ENCODE measurements at places on chromosomes 11 and 22. TPM values are rescaled to one million over a fixed set of nuclear protein-coding genes. Genes with fewer than 3 reads are reported as not detected.

Gene OVOL1
- 1.3 TPM for total RNA-seq

Gene OR52N4
- not detected for total RNA-seq

DNA sequence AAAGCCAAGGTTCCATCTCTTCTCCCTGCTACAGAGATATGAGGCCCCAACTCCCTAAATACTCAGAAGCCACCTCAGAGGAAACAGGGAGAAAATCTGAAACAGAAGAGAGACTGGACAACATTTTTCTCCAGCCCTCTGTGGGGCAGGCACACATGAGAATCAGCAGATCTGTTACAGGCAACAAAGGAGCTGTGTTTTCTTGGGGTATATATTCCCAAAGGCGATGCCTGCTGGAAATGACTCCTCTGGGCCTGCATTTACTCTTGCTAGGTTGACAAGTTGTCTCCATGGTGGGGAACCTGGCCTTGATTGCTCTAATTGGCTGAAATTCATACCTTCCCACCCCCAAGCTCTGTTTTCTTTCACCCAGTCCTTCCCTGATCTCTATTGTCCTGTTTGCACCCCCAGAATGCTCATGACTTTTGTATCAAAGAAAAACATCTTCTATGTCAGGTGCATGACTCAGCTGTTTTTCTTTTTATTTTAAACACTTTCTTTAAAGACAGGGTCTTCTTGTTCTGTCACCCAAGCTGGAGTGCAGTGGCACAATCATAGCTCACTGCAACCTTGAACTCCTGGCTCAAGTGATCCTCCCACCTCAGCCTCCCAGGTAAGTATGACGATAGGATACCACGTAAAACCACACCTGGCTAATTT is 23.5 kb upstream of the P2RY6 start:
- DNase-seq = no peak

- DNase-seq = no peak
These were observed 68.4 kb upstream of the PRR5 start for GRCh38 chr22:44633647-44634046.
